ENCODE measurements at places on chromosomes 4 and X. TPM values are rescaled to one million over a fixed set of nuclear protein-coding genes. Genes with fewer than 3 reads are reported as not detected.
A peak's percentile ranks its signal among the peaks of the same experiment; 100 is the strongest.

Gene ETDB
- total RNA-seq: not detected

Gene CYBB
- 0.23 TPM for total RNA-seq

Gene RNF212
- total RNA-seq: not detected

Gene SSX4
- total RNA-seq: not detected

Gene IL2RG
- 5.1 TPM for total RNA-seq

Gene ABCB7
- total RNA-seq: 27.8 TPM

Gene NPY1R
- total RNA-seq: 1.5 TPM

Gene GPR143
- total RNA-seq: 4.6 TPM

Gene SYN1
- not detected for total RNA-seq

Gene MGARP
- 0.26 TPM for total RNA-seq

Gene FGFR3
- total RNA-seq: 132 TPM

- no peak overlapping the region for H3K27ac ChIP-seq
- no peaks in the 10 kb centered on the region for H3K27me3 ChIP-seq
- peak overlapping the region; percentile 18 for H3K4me3 ChIP-seq
- no peaks in the 10 kb centered on the region for H3K36me3 ChIP-seq
Measured at GRCh38 chrX:16807976-16808542, 21.8 kb downstream of the TXLNG start.

GRCh38 chr4:110900213-110900769 is 277.4 kb upstream of the PITX2 start:
- H3K27me3 ChIP-seq: no peaks in the 10 kb centered on the region
- peaks cover 13% of the 10 kb centered on the region for H3K4me1 ChIP-seq
- no peaks in the 10 kb centered on the region for H3K36me3 ChIP-seq
- no peak for DNase-seq
- no peak overlapping the region for H3K27ac ChIP-seq

DNA sequence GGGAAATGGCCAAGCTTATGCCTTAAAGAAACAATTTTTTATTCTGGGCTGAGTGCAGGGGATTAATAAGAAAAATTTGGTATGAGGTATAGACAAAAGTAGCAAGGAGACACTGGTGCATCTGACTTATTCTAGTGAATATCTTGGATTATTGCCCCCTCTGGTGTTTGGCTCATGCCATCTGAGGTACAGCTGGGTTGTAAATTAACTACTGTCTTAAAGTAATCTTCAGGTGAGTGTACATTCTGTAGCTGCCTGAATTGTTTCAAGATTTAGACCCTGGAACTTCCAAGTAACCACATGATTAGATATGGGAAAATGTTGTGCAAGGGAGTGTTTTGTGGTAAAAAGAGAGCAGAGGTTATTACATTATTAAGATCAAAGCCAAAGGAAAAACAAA is 988.7 kb downstream of the FAM133A start:
- no peak overlapping the region for H3K27ac ChIP-seq
- no peaks in the 10 kb centered on the region for H3K36me3 ChIP-seq
- H3K4me1 ChIP-seq: no peaks in the 10 kb centered on the region
- no peaks in the 10 kb centered on the region for H3K27me3 ChIP-seq
- DNase-seq: peak; percentile 30
- no peak overlapping the region for H3K4me3 ChIP-seq

- H3K27ac ChIP-seq: no peak overlapping the region
- no peaks in the 10 kb centered on the region for H3K27me3 ChIP-seq
- no peak for DNase-seq
- no peaks in the 10 kb centered on the region for H3K36me3 ChIP-seq
Measured at GRCh38 chr4:86032476-86033022, 327.3 kb downstream of the MAPK10 start.

DNA sequence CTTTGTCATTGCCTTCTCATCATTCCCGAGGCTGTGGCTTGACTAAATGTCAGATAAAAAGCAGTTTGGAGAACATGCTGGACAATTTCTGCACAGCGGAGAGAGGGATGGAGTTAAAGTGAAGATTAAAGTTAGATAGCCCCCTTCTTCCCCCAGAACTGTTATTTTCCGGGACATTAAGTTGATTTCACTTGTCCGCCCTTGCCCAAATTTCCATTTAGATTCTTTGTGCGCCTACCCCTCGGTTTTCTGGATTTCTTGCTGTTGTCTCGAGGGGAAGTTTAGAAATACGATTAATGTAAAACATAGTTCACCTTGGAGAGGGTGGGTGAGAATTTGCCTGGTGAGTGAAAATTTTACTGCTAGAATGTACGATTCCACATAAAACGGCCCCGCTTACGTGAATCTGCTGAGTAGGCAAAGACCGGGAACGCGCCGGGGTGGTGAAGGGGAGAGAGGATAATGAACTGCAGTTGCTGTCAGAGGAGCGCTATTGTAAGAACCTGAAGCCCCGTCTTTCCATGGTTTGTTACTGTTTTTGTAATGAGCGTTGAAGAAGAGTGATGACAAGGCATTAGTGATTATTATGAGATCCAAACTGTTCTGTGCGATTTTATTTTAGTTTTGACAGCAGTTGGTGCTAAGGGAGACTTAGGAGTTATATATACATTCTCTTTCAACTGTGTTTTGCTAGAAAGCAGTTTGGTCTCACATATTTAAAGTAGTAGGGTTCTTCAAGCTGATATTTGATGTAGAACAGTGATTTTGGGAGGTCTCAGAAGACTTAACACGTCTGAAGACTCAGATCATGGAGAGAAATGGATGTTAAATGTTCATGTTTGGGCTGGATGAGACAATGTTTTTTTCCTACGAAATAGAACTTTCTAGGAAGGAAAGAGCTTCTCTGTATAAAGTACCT is 73.0 kb downstream of the AFF1 start:
- peak overlapping the region; percentile 93 for H3K27ac ChIP-seq
- no peaks in the 10 kb centered on the region for H3K27me3 ChIP-seq
- DNase-seq: peak; percentile 48
- H3K4me1 ChIP-seq: peaks cover 45% of the 10 kb centered on the region
- H3K36me3 ChIP-seq: no peaks in the 10 kb centered on the region
- H3K4me3 ChIP-seq: peak overlapping the region; percentile 94

- DNase-seq: peak; percentile 70
- H3K27ac ChIP-seq: peak overlapping the region; percentile 91
- no peaks in the 10 kb centered on the region for H3K27me3 ChIP-seq
- peak overlapping the region; percentile 94 for H3K4me3 ChIP-seq
Measured at GRCh38 chr4:3074846-3075651, 568 bp downstream of the HTT start.

DNA sequence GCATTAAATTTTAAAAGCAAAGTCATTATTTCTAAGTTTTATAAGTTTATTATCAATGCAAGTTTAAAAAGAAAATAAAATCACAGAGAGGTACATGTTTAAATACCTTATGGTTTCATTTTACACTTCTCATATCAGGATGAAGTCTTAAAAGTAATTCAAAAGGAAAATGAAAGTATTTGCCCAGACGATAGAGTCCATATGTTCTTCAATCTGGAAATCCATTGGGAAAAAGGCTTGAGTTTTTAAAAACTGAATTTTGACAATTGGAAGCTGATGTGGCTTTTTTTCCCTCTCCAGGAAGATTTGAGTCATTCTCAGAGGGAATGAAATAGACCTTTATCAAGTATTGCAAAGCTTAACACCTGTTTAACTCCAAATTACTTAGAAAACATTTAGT is 37.1 kb downstream of the MAB21L2 start:
- no peaks in the 10 kb centered on the region for H3K27me3 ChIP-seq
- no peak overlapping the region for H3K27ac ChIP-seq
- H3K36me3 ChIP-seq: no peaks in the 10 kb centered on the region
- DNase-seq: no peak
- H3K4me1 ChIP-seq: no peaks in the 10 kb centered on the region
- H3K4me3 ChIP-seq: no peak overlapping the region

- no peak overlapping the region for H3K4me3 ChIP-seq
- H3K36me3 ChIP-seq: no peaks in the 10 kb centered on the region
- H3K4me1 ChIP-seq: no peaks in the 10 kb centered on the region
- no peak for DNase-seq
- H3K27ac ChIP-seq: no peak overlapping the region
Measured at GRCh38 chr4:152014280-152014679, 253.5 kb upstream of the GATB start.

- no peak for DNase-seq
- 0 out of 2 replicates have a peak, but pooled peaks cover 4% of the 10 kb centered on the region for H3K4me1 ChIP-seq
- H3K36me3 ChIP-seq: no peaks in the 10 kb centered on the region
- H3K27me3 ChIP-seq: no peaks in the 10 kb centered on the region
- no peak overlapping the region for H3K27ac ChIP-seq
- no peak overlapping the region for H3K4me3 ChIP-seq
Measured at GRCh38 chrX:68992821-68993397, 164.1 kb downstream of the EFNB1 start.

- no peak for DNase-seq
- H3K36me3 ChIP-seq: no peaks in the 10 kb centered on the region
- no peak overlapping the region for H3K27ac ChIP-seq
- H3K27me3 ChIP-seq: no peaks in the 10 kb centered on the region
- no peak overlapping the region for H3K4me3 ChIP-seq
Measured at GRCh38 chr4:135934026-135934425, 1598.3 kb downstream of the PCDH18 start.

GRCh38 chrX:16628946-16629595 is 20.9 kb upstream of the S100G start:
- no peaks in the 10 kb centered on the region for H3K36me3 ChIP-seq
- DNase-seq: no peak
- H3K4me3 ChIP-seq: no peak overlapping the region
- H3K27ac ChIP-seq: no peak overlapping the region
- no peaks in the 10 kb centered on the region for H3K4me1 ChIP-seq

DNA sequence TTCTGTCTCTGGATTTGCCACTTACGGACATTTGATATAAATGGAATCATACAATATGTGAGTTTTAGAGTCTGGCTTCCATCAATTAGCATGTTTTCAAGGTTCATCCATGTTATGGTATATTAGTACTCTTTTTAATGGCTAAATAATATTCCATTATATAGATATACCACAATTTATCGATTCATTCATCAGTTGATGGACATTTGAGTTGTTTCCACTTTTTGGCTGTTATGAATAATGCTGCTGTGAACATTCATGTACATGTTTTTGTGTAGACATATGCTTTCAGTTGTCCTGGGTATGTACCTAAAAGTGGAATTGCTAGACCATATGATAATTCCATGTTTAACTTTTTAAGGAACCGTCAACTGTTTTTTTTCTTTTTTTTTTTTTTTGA is 61.2 kb upstream of the MND1 start:
- no peak for DNase-seq
- H3K36me3 ChIP-seq: no peaks in the 10 kb centered on the region
- no peaks in the 10 kb centered on the region for H3K4me1 ChIP-seq
- H3K27ac ChIP-seq: no peak overlapping the region
- H3K4me3 ChIP-seq: no peak overlapping the region

DNA sequence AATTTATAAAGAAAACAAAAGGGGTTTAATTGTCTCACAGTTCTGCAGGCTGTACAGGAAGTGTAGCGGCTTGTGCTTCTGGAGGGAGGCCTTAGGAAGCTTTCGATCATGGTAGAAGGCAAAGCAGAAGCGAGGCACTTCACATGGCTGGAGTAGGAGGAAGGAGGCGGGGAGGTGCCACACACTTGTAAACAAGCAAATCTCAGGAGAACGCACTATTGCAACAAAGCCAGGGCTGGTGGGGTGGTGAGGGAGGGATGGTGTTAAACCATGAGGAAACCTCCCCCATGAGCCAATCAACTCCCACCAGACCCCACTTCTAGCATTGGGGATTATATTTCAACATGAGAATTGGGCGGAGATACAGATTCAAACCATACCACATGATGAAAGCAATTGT is 1116.3 kb downstream of the FAT4 start:
- no peaks in the 10 kb centered on the region for H3K4me1 ChIP-seq
- no peaks in the 10 kb centered on the region for H3K36me3 ChIP-seq
- no peak overlapping the region for H3K4me3 ChIP-seq
- DNase-seq: no peak
- no peak overlapping the region for H3K27ac ChIP-seq
- H3K27me3 ChIP-seq: no peaks in the 10 kb centered on the region

DNA sequence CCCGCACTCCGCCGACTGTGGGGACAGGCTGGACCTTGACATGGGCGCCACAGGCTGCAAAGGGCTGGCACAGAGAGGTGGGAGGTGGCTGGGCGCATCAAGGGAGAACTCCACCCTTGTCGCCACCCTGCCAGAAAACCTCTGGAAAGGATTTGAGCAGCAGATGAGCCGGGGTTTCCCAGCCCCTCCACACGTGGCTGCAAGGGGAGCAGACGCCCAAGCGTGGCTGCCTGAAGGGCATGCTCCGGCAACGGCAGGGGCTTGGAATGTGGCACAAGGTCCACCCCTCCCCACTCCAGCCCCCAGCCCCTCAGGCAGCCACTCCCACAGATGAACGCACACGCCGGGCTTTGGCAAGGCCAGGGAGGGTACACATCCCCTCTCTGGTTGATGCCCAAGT is 4.6 kb downstream of the BGN start:
- no peaks in the 10 kb centered on the region for H3K4me1 ChIP-seq
- no peak for DNase-seq
- no peak overlapping the region for H3K4me3 ChIP-seq
- no peak overlapping the region for H3K27ac ChIP-seq

DNA sequence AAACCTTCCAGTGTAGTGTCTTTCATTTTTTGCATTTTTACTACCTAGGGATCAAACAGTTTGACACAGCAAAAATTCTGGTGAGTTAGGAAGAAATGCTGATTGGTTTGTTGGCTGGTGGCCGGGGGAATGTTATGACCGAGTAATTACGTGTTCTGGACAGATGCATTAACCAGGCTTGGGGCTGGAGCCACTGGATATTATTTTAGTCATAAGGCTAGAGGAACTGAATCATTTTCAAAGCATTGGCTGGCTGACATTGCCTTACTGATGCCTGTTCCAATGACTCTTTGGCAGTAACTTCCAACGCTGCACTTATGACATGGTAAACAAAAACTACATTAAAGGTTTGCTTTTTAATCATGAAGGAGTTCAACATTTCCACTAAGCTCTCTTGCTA is 84.6 kb downstream of the FBXO8 start:
- peaks cover 17% of the 10 kb centered on the region for H3K4me1 ChIP-seq
- H3K4me3 ChIP-seq: no peak overlapping the region
- no peaks in the 10 kb centered on the region for H3K36me3 ChIP-seq
- DNase-seq: no peak

GRCh38 chrX:69255441-69256290 is 90.4 kb upstream of the PJA1 start:
- no peaks in the 10 kb centered on the region for H3K27me3 ChIP-seq
- no peaks in the 10 kb centered on the region for H3K36me3 ChIP-seq
- no peaks in the 10 kb centered on the region for H3K4me1 ChIP-seq

GRCh38 chr4:110164251-110164650 is 34.2 kb downstream of the ELOVL6 start:
- no peaks in the 10 kb centered on the region for H3K36me3 ChIP-seq
- no peak overlapping the region for H3K4me3 ChIP-seq
- DNase-seq: no peak

- H3K4me3 ChIP-seq: no peak overlapping the region
- DNase-seq: no peak
- no peaks in the 10 kb centered on the region for H3K27me3 ChIP-seq
- H3K36me3 ChIP-seq: no peaks in the 10 kb centered on the region
- no peaks in the 10 kb centered on the region for H3K4me1 ChIP-seq
- H3K27ac ChIP-seq: no peak overlapping the region
Measured at GRCh38 chr4:158050942-158051341, 121.9 kb downstream of the GASK1B start.

GRCh38 chrX:18929775-18930174 is 54.1 kb downstream of the PHKA2 start:
- H3K36me3 ChIP-seq: no peaks in the 10 kb centered on the region
- no peak for DNase-seq
- H3K4me1 ChIP-seq: no peaks in the 10 kb centered on the region
- H3K27me3 ChIP-seq: no peaks in the 10 kb centered on the region

Data from Caco-2 (cell line).